ENCODE measurements at places on chromosomes 13 and 19.

GRCh38 chr13:28058866-28059613, 41.3 kb downstream of the FLT3 start:
- no peak for DNase-seq

DNA sequence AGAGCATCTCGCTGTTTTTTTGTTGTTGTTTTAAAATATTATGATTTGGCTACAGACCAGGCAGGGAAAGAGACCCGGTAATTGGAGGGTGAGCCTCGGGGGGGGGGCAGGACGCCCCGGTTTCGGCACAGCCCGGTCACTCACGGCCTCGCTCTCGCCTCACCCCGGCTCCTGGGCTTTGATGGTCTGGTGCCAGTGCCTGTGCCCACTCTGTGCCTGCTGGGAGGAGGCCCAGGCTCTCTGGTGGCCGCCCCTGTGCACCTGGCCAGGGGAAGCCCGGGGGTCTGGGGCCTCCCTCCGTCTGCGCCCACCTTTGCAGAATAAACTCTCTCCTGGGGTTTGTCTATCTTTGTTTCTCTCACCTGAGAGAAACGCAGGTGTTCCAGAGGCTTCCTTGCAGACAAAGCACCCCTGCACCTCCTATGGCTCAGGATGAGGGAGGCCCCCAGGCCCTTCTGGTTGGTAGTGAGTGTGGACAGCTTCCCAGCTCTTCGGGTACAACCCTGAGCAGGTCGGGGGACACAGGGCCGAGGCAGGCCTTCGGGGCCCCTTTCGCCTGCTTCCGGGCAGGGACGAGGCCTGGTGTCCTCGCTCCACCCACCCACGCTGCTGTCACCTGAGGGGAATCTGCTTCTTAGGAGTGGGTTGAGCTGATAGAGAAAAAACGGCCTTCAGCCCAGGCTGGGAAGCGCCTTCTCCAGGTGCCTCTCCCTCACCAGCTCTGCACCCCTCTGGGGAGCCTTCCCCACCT, 183.3 kb downstream of the KDM4B start:
- no peak for DNase-seq

DNA sequence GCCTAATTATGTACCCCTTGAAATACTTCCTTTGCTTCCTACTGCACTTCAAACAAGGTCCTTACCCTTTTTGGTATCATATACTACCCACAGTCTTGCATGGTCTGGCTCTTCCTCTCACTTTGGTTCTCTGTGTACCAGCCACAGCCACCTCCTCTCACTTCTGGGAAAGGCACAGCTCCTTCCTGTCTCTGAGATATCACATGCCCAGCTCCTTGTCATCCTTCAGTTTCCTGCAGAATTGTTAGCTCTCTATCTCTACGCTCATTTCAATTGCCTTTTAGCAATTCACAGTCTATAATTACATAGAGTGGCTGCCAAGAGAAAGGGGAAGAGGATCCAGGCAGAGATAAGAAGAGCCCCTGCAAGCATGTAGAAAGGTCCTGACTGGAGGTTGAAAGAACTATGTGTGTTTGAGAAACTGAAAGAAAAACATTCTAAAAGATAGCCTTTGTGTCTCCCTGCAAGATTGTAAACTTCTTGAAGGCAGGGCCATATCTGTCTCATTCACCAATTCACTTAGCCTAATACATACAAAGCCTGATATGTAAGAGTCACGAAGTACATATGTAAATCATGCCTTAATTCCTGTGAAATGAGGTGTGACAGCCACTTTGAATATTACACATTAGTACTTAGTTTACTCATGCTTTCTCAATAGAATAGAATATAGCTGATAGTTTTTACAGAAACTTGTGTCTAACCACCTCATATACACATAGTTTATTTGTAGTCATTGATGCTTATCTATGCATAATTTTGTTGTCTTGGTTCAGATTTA, 933.1 kb downstream of the DIAPH3 start:
- DNase-seq = no peak

GRCh38 chr19:1249298-1249989, 1.1 kb downstream of the MIDN start:
- peak; percentile 97 for DNase-seq

DNA sequence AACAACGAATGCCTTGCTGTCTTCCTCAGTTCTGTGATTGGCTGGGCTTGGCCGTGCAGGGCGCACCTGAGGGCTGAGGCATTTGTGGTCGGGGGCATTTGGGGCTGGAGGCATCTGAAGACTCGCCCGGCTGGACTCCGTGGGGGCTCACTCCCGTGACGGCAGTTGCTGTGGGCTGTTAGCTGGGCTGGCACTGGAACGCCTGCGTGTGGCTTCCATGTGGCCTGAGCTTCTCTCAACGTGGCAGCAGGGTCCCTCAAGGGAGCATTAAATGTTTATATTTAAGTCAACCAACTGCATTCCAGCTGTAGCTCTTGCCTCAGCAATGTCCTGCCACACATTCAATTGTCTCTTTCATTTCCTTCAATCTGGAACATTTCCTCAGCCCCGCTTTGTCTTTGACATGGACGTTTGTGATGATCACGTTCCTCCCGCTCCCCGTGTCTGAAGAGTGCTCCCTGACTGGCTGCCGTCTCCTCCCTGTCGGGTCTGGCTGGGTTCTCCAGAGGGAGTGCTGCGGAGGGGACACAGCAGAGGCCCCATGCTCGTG, 21.0 kb downstream of the CCDC8 start:
- DNase-seq = no peak

DNA sequence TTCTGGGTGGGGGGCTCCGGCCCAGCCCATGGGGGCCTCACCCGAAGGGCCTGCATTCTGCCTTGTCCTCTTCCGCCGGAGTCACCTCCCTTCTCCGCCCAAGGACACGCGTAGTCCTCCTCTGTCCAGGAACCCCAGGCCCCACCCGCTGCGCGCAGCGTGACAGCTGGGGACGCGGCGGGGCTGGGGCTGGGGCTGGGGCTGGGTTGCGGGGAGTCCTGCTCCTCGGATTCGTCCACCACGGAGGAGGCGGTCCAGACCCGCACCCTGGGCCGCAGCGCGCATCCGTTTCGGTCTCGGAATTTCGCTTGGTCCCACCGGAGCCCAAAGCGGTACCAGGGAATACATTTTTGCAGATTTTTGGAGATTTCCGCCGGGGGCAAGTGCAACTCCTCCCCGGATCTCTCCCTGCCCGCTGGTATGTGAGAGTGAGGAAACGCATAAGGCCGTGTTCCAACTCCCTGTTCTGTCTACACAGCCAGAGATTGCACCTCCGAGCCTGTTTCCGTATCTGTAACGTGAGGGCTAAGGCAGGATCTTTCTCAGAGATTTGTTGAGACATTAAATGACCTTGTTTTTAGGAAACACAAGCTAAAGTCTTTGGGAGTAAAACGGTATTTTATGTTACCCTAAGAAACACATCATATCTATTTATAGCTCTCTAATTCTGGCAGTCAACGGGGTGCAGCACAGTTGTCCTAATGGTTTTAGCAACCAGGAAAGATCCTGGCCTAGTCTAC, at the start of gene COX7A1:
Gene COX7A1, minus strand, starts transcription at position 96 of the 740 bp plus-strand sequence. Its CDS starts 40 bp downstream, at position 56.
- no peak for DNase-seq

GRCh38 chr19:46232468-46232867, 2.9 kb downstream of the IGFL1 start:
- DNase-seq = no peak

GRCh38 chr13:97142452-97142851, 79.7 kb upstream of the MBNL2 start:
- DNase-seq = no peak

All from activated naive CD4-positive, alpha-beta T cell treated with anti-CD3 and anti-CD28 coated beads, Interleukin-2, amount 50 U/mL, for 72 hours (primary cell).